Fibroblast of upper back skin (primary cell): ENCODE measurements at places on chromosomes 6 and 20.

- DNase-seq, result no peak
These were observed 990 bp downstream of the ZFP57 start for GRCh38 chr6:29679962-29680361.

GRCh38 chr20:25338112-25339023, 52.3 kb downstream of the ABHD12 start:
- DNase-seq, result no peak

DNA sequence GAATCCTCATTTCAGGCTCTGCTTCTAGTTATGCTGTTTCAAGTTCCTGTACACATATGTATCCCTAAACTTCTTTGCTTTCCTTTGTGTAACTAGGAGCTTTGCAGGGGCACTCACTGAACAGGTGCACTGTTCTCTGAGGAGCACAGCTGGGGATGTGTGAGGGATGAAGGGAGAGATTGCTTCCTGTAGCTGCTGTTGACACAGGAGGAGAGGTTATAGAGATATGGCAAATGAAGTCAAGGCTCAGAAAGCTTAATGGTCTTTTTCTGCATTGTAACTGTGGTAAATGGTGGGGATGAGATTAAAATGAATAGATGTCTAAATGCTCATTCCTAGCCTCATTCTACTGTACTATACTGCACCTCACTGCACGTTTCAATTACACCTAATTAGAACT, 454.3 kb downstream of the BTBD3 start:
- no peak for DNase-seq

DNA sequence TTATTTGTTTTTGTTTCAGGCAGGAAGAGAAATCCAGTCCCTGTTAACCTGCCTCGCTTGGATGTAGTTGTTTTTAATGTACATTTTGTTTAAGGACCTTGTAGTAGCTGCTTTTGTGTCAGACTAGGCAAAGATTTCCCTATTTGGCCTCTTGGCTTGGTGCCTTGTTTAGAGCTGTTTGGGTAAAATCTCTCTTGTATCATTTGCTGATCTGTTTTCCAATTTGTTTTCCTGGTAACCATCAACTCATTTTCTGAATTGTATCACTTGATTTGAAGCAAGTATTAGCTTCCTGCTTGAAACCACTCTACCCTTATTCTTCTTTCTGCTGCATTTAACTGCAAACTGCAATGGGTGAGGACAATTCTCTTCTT, 160.7 kb downstream of the ZFAND3 start:
- DNase-seq, result no peak

DNA sequence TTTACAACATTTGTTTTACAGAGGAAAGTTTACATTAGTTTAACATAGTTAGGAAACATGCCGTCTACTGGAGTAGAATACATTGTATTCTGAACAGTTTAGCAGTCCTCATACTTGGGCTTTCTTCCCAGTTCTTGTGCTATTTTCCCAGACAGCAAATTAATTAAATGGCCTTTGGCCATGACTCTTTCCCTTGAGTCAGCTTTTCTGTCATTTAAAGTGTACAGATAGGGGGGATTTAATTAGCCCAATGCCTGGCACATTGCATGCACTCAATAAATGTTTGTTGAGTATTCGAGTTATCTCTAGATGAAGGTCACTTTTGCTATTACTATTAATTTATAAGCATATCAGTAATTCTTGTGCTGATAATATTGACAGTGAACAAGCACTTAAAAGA, 1.6 kb downstream of the TMEM244 start:
- peak; percentile 49 for DNase-seq

DNA sequence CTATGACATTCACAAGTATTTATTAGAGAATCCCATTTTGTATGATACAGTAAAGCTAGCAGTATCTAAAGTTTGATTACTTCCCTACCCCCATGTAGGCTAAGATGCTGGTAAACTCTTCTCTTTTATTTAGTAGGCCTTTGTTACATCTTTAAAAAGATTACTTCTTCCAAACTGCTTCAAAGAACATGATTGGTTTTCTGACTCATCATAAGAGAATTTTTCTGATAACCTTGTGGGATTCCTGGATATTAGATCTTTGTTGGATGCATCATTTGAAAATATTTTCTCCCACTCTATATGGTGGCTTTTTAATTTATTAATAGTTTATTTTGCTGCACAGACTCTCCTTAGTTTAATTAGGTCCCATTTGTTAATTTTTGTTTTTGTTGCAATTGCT, 898.3 kb upstream of the ADGRB3 start:
- peak; percentile 7 for DNase-seq
